ENCODE measurements at places on chromosomes 13 and 19.
A peak's percentile ranks its signal among the peaks of the same experiment; 100 is the strongest.

DNA sequence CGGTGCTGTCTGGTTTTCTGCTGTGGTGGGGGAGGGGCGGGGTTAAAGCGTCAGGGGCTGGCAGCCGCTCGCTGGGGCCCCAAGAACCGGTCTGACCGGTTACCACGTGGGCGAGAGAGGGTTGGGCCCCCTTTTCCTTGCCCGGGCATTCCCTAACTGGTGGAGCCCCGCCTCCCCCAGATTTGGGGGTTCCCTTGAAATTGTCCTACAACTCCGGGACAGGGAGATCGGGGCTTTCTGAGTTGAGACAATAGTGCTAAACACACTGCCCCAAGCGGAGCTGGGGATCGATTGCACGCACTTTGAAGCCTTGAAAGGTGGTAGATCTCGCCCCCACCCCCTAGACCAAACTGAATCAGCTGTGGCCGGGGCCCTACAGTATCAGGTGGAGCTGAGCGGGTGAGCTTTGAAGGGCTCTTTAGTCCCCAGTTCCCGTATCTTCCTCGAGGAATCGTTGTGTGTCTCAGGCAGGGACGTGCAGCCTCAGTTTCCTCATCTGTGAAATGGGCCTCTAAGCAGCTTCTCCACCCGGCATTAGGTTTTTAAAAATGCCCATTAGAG, 4.8 kb downstream of the IER2 start:
- DNase-seq, result peak; percentile 80

DNA sequence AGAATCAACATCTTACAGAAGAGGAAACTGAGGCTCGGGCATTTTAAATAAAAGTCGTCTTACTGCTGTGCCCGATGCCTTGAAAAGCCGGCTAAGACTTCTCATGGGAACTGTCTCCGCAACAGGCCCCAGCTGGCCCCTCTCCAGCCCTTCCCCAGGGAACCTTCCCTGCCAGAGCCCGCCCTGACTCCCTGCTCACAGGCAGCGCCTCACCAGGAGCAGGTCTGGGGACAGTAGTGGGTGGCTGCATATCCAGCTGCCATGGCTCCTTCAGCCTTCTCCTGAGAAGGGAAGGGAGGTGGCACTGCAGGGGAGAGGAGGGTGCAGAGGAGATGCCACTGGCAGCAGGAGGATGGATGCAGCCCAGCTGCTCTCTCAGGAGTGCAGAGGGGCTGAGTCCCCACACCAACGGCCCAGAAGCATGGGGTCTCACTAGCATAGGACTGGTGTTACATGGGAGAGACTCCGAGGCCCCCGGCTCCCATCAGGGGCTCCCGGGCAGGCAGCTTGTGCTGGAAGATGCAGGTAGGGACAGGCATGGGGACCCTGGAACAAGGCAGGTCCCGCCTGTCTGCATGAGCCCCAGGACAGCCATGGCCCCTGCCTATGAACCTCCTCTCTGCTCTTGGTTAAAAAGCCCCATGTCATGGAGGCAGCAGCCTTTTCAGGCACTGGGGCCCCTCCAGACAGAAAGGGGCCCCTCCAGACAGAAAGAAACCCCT, 216.4 kb upstream of the SGCG start:
- DNase-seq, result no peak

- no peak for DNase-seq
Measured at GRCh38 chr19:1049106-1049505, 9.2 kb downstream of the ABCA7 start.

- DNase-seq, result no peak
Measured at GRCh38 chr13:110780422-110780821, 66.9 kb downstream of the ING1 start.

DNA sequence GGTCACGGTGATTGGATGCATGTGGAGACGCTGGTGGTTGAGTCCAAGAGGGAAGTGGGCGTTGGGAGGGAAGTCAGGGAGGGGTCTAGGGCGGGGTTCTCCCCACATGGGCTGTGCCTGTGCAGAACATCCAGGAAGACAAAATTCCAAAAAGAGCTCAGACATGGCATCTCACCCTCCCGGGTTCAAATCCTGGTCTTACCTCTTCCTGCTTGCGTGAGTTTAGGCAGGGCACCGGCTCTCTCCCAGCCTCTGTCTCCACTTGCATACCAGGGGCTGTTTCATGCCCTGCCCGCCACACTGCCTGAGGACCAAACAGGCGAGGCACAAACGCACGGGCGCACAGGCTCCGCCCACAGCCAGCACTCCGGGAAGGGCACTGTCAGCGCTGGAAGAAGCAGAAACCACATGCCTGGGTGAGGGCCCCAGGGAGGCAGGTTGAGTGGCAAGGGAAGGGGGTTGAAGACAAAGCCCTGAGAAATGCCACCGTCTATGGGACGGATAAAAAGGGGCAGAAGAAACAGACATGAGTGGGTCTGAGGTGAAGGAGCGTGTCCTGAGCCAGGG, 123.6 kb upstream of the SOX1 start:
- no peak for DNase-seq

DNA sequence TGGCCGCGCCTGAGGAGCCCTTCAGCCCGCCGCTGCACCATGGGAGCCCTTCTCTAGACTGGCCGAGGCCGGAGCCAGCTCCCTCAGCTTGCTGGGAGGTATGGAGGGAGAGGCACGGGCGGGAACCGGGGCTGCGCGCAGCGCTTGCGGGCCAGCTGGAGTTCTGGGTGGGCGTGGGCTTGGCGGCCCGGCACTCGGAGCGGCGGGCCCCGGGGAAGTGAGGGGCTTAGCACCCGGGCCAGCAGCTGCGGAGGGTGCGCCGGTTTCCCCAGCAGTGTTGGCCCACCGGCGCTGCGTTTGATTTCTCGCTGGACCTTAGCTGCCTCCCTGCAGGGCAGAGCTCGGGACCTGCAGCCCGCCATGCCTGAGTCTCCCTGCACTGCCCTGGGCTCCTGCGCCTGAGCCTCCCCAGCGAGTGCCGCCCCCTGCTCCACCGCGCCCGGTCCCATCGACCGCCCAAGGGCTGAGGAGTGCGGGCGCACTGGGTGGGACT, 1890.0 kb upstream of the PCDH20 start:
- DNase-seq, result no peak

DNA sequence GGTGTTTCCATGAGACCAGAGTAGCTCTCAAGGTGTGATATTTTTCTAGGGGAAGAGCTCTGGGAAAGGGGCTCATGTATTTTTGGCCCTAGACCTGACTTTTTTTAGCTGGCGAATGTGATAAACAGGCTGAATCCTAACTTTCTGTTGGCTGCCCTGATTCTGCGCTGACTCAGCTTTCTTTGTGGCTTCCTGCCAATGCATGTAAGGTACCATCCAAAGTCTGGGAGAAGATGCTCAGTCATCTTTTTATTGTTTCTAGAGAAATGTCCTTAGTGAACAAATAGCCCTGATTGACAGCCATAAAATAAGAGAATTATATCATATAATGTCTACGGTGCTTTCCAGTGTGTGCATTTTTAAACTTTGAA, 113.6 kb upstream of the MBNL2 start:
- DNase-seq, result no peak

GRCh38 chr13:89029062-89029461, 1357.9 kb downstream of the SLITRK5 start:
- DNase-seq, result no peak

DNA sequence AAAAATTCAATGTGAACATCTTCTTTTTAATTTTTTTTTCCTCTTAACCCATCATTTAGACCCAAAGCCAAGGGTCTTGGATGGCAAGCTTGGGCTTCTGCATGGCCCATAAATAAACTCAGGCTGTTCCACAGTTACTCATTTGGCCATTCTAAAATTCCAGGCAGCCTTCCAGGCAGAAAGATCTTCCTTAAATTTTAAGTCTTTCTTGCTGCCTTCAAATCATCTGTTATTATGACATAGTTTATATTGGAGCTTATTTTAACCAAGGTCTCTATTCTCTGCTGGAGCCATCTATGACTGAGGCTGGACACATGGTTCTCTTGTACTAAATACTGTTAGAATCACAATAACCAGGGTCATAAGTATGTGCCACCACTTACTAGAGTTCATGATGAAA, 317.3 kb upstream of the MAB21L1 start:
- DNase-seq, result no peak

- DNase-seq, result no peak
Measured at GRCh38 chr19:29785955-29786589, 25.7 kb upstream of the CCNE1 start.

GRCh38 chr13:100269837-100270236, 180.9 kb downstream of the PCCA start:
- peak; percentile 40 for DNase-seq

GRCh38 chr19:48433337-48433736, 12.4 kb upstream of the GRWD1 start:
- DNase-seq, result no peak

DNA sequence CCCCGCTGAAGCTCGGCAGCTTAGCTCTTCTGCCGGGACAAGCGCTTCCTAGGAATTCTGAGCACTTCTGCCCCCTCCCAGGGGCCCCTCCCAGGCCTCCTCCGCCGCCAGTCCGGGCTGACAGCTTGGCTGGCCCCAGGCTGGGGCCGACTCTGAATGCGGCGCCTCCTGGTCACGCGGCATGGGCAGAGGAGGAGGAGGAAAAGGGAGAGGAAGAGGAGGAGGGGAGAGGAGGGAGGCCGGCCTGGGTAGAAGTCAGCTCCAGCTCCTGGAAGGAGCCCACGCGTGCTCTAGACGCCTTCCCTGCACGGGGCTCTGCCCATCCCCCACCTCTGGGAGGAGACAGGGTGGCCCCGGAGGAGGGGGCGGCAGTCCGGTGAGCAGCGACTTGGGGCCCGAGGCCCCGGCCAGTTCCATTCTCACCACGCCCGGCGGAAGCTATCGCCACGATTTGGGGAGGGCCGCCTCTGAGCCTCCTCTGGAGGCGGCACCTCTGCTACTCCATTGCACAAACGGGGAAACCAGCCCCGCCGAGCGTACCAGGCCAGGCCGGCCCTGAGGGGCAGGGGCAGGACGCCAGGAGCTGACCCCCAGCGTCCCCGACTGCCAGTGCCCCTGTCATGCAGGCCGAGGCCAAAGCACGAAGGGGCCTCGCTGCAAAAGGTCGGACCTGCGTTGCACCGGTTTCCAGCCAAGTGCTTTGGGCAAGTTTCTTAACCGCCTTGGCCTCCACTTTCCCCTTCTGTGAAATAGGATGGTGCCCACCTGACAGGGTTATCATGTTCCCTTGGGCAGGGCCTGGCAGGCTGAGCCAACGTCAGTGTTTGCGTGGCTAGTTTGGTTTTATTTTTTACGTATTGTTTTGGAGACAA, 31.6 kb downstream of the CCNE1 start:
- DNase-seq, result peak; percentile 82

GRCh38 chr19:29590278-29590677, 15.8 kb upstream of the POP4 start:
- DNase-seq, result no peak

DNA sequence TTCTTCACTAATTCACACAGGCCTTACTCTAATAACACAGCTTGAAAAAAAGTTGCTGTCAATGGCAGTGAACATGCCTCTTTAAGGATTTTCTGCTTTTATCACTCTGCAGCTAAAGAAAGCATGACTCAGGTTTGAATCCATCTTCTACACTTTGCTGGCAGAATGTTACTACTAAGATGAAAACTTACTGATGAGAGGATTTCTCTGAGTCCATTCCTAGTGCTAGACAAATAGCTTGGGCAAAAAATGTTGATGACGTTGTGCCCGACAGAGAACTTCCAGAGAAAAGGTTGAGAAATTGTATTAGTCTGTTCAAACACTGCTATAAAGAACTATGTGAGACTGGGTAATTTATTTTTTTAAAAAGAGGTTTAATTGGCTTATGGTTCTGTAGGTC, 572.0 kb downstream of the IRS2 start:
- no peak for DNase-seq

DNA sequence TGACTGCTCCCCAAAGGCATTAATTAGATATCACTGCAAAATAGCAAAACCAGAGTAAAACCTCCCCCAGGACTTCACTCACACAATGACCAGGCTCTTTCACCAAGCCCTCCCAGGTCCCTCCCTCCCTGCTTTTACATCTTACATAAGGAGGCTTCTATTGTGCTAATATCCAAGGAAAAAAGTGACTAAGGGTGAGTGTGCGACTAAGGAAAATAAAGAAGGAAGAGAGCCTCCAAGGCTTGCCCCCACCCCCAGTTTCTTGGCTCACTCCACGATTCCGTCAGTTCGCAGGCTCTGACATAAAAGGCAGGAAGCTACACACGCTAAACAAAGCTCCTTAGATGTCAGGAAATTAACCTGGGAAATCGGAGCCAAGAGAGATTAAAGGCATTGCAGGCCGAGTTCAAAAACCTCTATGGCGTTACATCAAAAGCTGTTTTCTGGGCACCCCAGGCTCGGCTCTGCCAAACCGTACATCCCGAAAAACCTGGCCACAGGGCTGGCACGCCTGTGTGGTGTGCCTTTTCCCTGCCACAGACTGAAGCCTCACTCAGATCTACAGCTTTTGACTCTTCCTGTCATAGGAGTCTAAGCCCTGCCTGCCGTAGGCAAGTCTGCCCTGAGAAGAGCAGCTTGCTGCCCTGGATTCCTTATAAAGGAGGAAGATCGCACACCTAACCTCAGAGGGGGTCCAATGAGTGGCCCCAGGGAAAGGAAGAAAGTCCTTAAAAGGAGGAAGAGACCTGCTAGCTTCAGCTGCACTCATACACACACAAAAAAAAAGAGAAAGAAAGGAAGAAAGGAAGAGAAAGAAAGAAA, 67.0 kb upstream of the SERP2 start:
- peak; percentile 78 for DNase-seq

- peak; percentile 79 for DNase-seq
Measured at GRCh38 chr13:46211483-46212351, at the start of gene LRRC63. Gene LRRC63, plus strand, starts transcription at chr13:46211928. Its CDS starts 1,107 bp downstream, at chr13:46213035.

GRCh38 chr13:113656831-113657671, 947 bp downstream of the ATP4B start:
- DNase-seq, result no peak

GRCh38 chr19:58545286-58546018, 1.6 kb downstream of the TRIM28 start:
- no peak for DNase-seq

DNA sequence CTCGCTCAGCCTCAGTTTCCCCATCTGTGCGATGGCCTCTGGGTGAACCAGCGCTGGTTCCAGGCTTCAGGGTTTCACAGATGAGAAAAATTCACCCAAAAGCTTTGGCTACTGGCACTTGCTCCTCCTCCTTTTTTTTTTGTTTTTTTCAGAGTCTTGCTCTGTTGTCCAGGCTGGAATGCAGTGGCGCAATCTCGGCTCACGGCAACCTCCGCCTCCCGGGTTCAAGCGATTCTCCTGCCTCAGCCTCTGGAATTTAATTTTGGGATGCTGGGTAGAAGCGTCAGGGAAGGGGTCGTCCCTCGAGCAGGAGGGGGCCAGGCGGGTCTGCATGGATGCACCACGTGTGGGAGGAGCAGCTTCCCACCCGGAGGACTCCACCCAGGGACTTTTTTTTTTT, 7.0 kb downstream of the PRSS57 start:
- no peak for DNase-seq

GRCh38 chr13:41352935-41353840, 42.1 kb downstream of the NAA16 start:
- DNase-seq, result peak; percentile 35

- no peak for DNase-seq
Measured at GRCh38 chr19:28949535-28949934, 263.4 kb downstream of the UQCRFS1 start.

DNA sequence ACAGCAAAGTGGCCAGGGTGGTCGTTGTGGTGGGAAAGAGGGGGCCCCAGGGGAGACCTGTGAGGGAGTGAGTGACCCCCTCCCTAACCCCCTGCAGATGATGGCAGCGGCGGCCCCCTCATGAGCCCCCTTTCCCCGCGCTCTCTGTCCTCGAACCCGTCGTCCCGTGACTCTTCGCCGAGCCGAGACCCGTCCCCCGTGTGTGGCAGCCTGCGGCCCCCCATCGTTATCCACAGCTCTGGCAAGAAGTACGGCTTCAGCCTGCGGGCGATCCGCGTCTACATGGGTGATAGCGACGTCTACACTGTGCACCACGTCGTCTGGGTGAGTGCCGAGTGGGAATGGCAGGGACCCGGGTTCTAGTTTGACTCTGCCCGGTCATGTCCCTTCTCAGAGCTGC, 8.1 kb upstream of the PIK3R2 start:
- no peak for DNase-seq

- no peak for DNase-seq
Measured at GRCh38 chr13:45162194-45162593, 38.7 kb downstream of the KCTD4 start.
